ENCODE measurements at places on chromosomes 13 and 19.

- no peak for DNase-seq
Measured at GRCh38 chr13:40386586-40386985, 279.9 kb downstream of the FOXO1 start.

DNA sequence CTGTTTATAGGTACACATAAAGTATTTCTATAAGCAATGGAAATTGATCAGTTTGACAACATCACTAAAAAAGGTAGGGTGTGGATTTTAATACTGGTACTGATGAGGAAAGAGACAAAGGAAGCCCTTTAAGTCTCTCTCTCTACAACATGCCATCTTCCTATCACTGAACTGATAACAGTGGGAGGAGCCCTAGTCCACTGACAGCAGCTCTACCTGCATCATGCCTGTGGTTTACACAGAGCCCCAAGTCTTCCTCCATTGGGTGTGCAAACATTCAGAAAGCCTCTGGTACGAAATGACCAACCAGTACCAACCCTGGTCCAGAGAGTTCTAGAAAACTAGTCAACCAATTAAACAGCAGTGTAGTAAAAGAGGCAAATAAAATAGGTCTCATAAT lies 53.4 kb downstream of the KLF12 start:
- peak; percentile 50 for DNase-seq

DNA sequence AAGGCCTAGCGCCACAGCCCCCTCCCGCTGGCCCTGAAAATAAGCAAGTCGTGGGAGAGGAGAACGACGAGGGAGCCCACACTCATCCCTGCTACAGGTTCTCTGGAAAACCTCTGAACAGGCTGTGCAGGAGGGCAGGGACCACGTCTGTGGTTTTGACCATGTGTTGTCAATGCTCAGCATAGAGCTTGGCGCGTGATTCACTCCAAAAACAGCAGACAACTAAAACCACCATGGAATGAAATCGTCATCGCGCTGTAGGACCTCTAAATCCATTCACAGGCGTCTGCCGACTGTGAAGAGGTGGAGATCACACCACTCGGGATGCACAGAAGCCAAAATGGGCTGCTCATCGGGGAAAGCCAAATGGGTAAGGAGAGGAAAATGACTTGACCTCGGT lies 121.3 kb downstream of the COL4A1 start:
- no peak for DNase-seq

DNA sequence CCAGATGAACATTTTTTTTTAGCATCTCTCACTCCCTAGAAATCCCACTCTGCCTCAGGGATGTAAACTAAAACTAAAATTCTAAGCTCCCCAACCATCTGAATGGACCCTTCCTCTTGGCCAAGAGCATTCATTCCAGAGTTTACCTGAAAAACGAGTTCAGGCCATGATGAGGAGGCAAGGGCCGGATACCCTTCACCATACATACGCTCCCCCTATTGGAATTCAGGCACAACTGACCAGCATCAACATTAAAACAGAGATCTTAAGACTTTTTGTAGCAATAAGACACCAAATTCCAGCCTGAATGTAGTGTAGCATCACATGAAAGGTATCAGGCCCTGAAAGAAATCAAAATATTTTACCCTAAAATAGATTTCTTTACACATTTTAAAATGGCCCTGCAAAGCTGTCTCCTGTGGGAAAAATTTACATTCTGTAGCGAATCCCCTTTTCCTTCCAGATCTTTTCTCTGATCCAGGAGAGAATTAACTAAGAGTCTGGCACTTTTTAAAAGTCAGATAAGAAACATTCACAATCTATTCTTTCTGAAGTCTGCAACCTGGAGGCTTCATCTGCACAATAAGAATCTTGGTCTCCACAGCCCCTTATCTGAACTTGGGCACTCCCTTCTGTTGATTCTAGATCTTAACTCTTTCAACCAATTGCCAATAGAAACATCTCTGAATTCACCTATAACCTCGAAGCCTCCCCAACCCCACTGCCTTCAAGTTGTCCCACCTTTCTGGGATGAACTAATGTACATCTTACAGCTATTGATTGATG lies 888.5 kb downstream of the UQCRFS1 start:
- DNase-seq, result no peak

- DNase-seq, result no peak
Measured at GRCh38 chr19:7942981-7943443, 454 bp downstream of the TIMM44 start.

- DNase-seq, result no peak
Measured at GRCh38 chr13:64075543-64076271, 2660.1 kb upstream of the PCDH20 start.

DNA sequence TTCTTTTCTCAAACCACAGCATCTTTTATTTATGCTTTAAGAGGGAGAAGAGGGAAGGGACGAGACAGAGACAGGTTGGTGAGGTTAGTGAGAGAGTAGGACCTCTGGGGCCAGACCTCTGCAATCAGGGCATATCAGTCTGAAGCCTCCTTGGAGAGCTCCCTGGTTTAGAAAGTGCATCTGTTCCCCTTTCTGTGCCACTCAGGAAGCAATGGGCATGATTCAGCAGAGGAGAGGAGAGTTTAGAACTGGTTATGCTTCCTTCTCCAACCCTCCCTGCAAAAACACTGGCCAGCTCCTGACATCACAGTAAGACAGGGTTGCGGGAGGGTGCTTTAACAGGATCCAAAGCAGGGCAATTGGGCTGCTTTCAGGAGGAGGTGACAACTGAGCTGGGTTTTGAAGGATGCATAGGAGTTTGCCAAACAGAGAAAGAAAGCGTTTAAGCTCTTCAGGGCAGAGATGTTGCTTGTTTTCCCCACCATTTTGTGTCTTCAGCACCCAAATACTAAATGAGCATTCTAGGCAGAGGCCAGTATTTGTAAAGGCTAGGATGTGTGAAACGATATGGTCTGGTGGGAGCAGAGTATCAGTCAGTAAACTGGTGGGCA lies 33.1 kb downstream of the CERS4 start:
- DNase-seq, result no peak

GRCh38 chr19:30711296-30711695 lies 339.1 kb downstream of the ZNF536 start:
- no peak for DNase-seq

- no peak for DNase-seq
Measured at GRCh38 chr19:42203700-42204099, 13.8 kb downstream of the DEDD2 start.

GRCh38 chr19:44308011-44308410 lies 3.2 kb upstream of the ZNF235 start:
- no peak for DNase-seq

GRCh38 chr13:64274481-64275217 lies 2859.0 kb upstream of the PCDH20 start:
- no peak for DNase-seq

GRCh38 chr13:73073050-73073449 lies 14.2 kb downstream of the KLF5 start:
- DNase-seq, result no peak

DNA sequence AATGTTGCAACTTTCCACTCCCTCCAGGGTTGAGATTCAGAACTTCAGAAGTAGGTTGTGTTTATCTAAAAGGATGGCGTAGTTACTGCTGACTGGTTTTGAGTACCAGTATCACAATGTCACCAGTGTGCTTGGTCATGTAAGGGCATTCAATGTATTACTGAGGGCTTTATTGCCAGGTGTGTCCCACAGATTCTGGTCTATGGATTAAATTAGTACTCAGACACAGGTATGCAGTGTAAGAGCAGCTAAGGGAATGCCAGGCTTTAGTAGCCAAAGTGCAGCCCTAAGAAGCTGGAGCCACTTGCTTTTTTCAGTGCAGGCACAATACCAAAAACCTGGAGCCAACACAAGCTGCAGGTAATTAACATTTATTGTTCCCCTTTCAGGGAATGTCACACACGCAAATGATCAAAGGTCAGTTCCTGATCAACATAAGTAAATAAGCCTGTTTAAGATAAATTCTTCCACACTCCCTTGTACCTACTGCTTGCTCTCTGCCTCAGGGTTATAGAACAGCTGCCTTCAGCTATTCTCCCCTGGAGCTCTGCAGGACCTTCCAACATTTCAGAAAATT lies 130.1 kb upstream of the ZNF91 start:
- DNase-seq, result no peak

DNA sequence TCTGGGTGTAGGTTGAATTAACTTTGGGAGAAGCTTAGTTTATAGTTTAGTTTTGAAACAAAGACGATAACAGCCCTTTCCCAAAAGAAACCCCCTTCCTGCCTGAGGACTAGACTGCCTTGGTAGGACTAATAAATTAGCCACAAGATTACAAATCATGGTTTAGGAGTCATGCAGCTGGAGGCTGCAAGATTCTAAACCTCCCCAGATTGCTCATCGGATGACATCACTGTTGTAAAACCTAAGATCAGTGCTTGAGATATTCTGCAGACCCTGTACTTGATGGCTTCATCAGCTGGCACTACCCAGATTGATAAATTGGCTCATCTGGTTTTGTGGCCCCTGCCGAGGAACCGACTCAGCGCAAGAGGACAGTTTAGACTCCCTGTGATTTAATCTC lies 35.9 kb upstream of the MPHOSPH8 start:
- no peak for DNase-seq

- DNase-seq, result no peak
Measured at GRCh38 chr13:77213644-77214043, 113.2 kb downstream of the MYCBP2 start.

DNA sequence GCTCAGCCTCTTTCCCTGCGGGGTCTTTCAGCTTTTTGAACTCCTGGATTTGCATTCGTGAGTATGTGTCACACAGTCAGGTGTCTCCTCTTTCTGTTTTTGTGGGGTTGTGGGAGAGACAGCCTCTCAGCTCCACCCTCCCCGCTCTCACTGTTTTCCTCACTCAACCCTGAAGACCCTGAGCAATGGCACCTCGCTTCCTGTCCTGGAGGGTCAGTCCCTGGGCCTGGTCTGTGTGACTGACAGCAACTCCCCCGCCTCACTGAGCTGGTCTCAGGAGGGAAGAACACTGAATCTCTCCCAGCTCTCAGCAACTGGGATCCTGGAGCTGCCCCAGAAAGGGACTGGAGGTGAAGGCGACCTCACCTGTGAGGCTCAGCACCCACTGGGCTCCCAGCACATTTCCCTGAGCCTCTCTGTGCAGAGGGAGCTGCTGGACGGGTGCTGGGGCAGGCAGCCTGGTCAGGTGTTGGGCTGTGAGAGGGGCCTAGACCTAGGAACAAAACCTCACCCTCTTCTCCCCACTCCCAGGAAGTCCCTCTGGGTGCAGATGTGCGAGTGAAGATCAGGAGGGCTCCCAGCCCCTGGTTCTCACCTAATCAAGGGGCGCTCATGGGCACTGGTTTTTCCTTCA lies 4.2 kb upstream of the SIGLEC7 start:
- DNase-seq, result no peak

DNA sequence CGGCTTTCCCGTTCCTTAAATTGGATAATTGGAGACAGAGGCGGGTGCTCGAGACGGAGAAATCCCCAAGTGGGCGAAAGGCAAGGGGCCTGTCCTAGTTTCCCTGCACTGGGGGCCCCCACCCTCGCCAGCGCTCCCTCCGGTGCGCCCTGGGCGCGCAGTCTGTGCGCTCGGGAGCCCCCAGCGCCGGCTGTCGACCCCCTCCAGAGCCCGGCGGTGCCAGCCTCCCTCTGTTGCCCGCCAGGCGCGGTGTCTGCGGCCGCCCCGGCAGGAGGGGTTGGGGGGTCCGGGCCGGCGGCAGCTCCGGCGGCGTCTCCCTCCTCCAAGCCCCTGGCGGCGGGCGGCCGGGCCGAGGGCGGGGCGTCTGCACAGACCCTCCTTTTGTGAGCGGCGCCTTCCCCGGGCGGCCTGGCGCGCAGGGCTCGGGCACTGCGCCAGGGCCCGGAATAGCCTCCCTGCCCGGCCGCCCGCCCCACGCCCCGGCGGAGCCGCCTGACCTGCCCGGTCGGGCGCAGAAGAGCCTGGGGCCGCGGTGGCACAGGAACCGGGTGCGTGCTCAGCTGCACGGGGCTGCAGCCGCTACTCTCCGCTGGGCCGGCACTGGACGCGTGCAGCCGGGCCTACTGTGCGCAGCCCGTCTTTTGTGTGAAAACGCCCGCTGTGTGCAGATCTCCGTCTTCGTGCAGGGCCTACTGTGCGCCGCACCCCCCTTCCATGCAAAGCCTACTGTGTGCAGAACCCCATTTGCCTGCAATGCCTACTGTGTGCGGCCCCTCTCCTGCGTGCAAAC lies 13.2 kb downstream of the GADD45B start:
- DNase-seq, result no peak

GRCh38 chr13:75321084-75321483 lies 160.9 kb downstream of the TBC1D4 start:
- DNase-seq, result no peak

DNA sequence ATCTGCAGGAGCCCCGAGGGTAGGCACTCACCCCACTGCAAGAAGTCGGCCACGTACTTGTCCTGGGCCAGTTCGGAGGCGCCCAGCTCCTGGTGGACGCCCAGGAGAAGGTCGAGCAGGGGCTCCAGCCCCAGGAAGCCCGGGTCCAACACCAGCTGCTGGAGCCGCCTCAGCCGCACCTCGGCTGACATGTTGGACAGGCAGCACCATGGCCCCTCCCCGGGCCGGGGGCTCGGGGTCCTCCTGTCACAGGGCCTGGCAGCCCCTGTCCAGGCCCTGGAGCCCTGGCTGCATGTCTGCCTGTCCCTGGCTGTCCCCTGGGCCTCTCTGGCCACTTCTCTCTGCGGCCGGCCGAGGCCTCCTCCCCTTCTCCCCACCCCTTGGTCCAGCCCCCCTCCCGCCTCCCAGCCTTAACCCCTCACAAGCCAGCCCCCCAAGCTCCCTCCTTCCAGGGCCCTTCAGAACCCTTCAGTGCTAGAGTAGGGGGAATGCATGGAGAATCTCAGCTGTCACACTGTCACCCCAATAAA lies at the start of gene DMPK:
Gene DMPK, minus strand, starts transcription at position 329 of the 530 bp plus-strand sequence. Its CDS starts 138 bp downstream, at position 191.
- no peak for DNase-seq

GRCh38 chr13:98989469-98990235 lies 11.8 kb upstream of the DOCK9 start:
- no peak for DNase-seq

DNA sequence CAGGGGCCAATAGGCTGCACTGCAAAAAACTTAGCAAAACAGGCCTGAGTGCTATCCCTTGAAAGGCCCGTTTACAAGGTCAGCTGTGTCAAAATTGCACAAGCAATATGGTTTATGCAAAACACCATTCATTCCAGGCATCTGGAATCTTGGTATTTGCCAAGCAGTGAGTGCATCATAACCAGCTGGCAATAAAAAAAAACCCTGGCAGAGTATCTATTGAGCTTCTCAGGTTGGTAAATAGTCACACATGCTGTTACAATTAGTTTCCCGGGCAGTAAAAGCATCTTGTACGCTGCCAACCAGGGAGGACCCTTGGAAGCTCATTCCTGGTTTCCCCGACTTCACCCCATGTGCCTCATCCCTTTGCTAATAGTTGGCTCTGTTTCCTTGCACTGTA lies 21.3 kb downstream of the ZNF77 start:
- DNase-seq, result no peak

GRCh38 chr19:37251308-37252229 lies 33.6 kb downstream of the ZNF383 start:
- peak; percentile 60 for DNase-seq

- DNase-seq, result no peak
Measured at GRCh38 chr19:39607561-39607960, 5.2 kb downstream of the LGALS13 start.
